SHP77 (cell line): ENCODE measurements at places on chromosomes 1 and 21.

DNA sequence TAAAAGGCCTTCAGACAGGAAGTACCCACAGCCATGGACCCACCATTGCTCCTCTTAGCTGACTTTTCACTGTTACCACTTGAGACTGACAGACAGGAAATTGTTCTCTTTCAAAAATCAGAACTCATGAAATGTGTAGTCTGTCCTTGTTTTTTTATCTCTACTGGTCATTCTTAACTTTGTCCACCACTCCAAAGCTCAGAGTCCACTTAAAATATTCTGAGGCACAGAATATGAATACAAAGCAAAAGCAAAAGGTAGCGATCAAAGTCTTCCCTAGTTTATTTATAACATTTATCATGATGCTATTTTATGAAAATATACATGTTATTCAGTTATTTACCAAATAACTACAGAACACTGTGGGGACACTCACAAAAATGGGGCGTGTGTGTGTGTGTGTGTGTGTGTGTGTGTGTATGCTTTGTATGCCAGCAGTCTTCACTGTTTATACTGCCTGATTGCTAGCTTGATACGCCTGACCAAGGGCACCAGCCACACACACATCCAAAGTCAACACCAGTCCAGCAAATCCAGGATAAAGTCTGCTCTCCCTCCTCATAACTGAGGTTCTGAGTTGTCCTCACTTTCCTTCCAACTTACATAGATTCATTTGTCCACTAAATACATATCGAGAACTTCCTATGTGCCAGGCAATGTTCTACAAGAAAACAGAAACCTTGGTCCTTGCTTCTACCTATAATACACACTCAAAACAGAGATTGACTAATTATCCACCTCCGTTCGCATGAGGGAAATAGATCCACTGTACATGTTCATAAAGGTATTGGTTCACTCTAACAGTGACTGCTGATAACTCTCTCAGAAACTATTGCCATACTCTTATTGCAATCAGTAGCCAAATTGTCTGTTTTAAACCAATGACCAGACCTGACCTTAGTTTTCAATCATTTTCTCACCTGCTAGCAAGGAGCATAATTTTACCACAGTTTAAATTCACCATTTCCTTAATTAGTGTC, 79.4 kb downstream of the ERICH3 start:
- no peak for DNase-seq

DNA sequence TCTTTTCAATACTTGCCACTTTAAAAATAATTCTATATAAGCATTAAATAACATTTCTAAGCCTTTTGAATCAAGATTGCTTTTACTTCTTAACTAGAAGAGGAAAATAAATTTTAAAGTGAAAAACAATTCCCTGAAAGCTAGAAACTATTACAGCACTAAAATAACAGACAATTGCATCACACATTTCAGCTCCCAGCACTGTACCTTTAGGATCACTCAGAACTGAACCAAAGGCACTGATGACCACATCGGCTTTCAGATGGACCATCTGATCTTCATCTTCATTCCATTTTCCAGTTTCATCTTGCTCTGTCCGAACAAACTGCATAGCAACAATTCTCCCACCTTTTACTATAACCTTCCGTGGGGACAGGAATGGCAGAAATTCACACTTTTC, 347.3 kb downstream of the DPYD start:
- DNase-seq: no peak

DNA sequence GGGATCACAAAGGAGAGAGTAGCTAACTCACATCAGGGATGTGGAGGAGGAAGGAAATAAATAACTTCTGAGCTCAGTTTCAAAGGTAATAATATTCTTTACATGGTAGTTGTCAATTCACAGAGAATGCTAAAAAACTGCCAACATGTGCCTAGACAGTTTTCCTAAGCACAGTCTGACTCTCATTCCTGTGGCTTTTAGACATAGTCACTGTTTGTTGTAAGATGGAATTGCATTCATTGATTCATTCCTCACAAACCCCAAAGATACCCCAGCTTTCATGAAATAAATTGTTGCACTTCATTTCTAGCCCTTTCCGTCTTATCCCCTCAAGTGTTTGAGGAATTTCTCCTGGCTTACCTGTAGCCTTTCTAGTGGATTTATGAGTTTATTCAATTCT, 263.9 kb downstream of the NTNG1 start:
- DNase-seq: no peak

DNA sequence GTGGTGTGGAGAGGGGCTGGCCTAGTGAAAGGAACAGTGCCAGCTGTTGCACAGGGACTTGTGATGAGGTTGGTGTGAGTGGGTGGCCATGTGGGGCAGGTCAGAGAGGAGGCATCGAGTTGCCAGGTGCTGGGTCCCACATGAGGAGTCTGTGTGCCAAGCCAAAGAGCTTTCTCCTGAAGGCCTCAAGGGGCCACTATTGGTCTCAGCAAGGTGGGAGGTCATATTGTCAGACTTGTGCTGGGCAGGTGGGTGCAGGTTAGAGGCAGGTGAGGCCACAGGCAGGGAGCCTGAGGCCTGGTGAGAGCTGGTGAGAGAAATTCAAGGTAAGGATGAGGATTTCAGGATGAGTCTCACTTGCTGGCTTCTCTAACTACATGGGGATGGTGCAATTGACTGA, 256.8 kb downstream of the DISC1 start:
- peak; percentile 22 for DNase-seq
